ENCODE measurements at places on chromosomes 2 and 18.

- no peaks in the 10 kb centered on the region for H3K36me3 ChIP-seq
- peaks cover 26% of the 10 kb centered on the region for H3K27me3 ChIP-seq
- H3K27ac ChIP-seq, result no peak overlapping the region
- H3K4me3 ChIP-seq, result no peak overlapping the region
Observed at GRCh38 chr2:3712424-3712823, 9.0 kb downstream of the DCDC2C start.

GRCh38 chr18:5466256-5466655 lies 77.5 kb downstream of the EPB41L3 start:
- no peak for DNase-seq
- H3K4me3 ChIP-seq, result no peak overlapping the region
- H3K27me3 ChIP-seq, result no peaks in the 10 kb centered on the region
- no peaks in the 10 kb centered on the region for H3K4me1 ChIP-seq
- H3K27ac ChIP-seq, result no peak overlapping the region

DNA sequence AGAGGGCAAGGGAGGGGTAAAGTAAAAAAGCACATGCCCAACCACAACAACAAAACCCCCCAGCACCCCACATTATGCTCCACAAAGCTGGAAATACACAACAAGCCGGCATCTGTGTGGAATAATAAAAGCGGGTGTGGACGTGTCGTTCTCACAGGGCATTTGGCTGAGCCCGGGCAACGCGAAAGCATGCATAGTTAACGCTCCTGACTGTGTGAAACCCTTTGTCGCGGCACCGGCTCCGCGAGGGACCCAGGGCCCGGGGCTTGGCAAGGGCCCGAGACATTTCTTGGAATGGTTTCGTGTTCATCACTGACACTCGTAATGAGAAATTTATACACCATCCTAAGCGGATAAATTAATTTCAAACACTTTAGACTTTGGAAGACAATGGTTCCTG lies 165.6 kb downstream of the INHBB start:
- H3K36me3 ChIP-seq, result no peaks in the 10 kb centered on the region
- no peak overlapping the region for H3K27ac ChIP-seq
- H3K4me1 ChIP-seq, result peaks cover 9% of the 10 kb centered on the region
- H3K4me3 ChIP-seq, result no peak overlapping the region
- no peaks in the 10 kb centered on the region for H3K27me3 ChIP-seq

GRCh38 chr2:42102024-42102590 lies 54.3 kb downstream of the PKDCC start:
- no peaks in the 10 kb centered on the region for H3K4me1 ChIP-seq
- H3K4me3 ChIP-seq, result no peak overlapping the region

GRCh38 chr2:36511858-36512603 lies 85.9 kb downstream of the FEZ2 start:
- peaks cover 97% of the 10 kb centered on the region for H3K36me3 ChIP-seq
- no peak overlapping the region for H3K27ac ChIP-seq
- no peak overlapping the region for H3K4me3 ChIP-seq
- peaks cover 8% of the 10 kb centered on the region for H3K4me1 ChIP-seq

GRCh38 chr2:9145752-9146430 lies 60.7 kb upstream of the ASAP2 start:
- no peak for DNase-seq
- H3K27ac ChIP-seq, result no peak overlapping the region
- H3K27me3 ChIP-seq, result no peaks in the 10 kb centered on the region
- peaks cover 9% of the 10 kb centered on the region for H3K4me1 ChIP-seq
- H3K4me3 ChIP-seq, result no peak overlapping the region
- H3K36me3 ChIP-seq, result no peaks in the 10 kb centered on the region

DNA sequence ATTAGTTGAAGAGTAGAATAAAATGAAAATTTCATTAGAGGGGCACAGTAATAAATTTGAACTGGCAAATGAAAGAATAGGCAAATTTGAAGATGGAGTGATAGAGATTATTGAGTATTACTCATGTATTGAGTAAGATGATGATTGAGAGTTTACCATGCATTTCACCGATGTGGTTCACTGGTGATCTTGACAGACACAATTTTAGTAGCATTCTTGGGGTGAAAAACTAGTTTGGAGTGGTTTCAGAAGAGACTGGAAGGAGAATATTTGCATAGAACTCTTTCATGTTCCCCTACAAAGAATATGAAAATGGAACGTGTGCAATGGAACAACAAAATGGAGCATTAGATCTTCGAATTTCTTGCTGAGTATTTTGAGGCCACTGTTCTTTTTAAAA lies 121.4 kb downstream of the ASXL3 start:
- H3K36me3 ChIP-seq, result no peaks in the 10 kb centered on the region
- H3K4me1 ChIP-seq, result no peaks in the 10 kb centered on the region
- no peak overlapping the region for H3K27ac ChIP-seq
- H3K27me3 ChIP-seq, result no peaks in the 10 kb centered on the region

- H3K4me3 ChIP-seq, result peak overlapping the region; percentile 68
- H3K4me1 ChIP-seq, result peaks cover 20% of the 10 kb centered on the region
- no peak for DNase-seq
Observed at GRCh38 chr2:26344581-26345282, 1.2 kb upstream of the SELENOI start.

DNA sequence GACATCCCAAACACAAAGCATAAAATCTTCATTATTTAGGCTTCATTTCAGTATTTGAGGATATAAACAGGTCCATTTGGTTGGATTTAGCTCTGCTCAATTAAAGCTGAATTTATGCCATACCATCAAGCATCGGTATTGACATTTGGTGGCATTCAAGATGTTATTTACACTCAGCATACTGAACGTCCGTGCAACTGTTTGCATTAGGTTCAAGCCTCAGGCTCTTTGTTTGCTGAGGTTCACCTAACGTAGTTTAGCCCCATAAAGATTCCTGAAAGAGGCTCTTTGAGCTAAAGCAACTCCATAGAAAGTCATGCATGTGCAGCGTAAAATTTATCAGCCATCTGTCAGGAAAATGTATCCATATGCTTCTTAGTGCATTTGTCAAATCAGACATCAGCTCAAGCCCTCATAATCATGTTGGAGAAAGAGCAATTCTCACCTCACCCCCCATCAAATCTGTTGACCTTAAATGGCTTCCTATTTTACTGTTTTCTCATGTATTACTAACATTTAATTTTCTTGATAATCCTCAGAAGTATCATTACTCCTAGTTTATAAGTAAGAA lies 366.9 kb downstream of the EPHA4 start:
- H3K4me3 ChIP-seq, result no peak overlapping the region
- H3K36me3 ChIP-seq, result no peaks in the 10 kb centered on the region
- H3K27ac ChIP-seq, result no peak overlapping the region
- H3K27me3 ChIP-seq, result no peaks in the 10 kb centered on the region

GRCh38 chr2:231093933-231094332 lies 30.9 kb downstream of the HTR2B start:
- H3K4me3 ChIP-seq, result no peak overlapping the region
- H3K36me3 ChIP-seq, result peaks cover 58% of the 10 kb centered on the region
- no peaks in the 10 kb centered on the region for H3K4me1 ChIP-seq
- H3K27ac ChIP-seq, result no peak overlapping the region

- H3K36me3 ChIP-seq, result no peaks in the 10 kb centered on the region
- H3K4me3 ChIP-seq, result no peak overlapping the region
- DNase-seq, result no peak
- H3K27ac ChIP-seq, result no peak overlapping the region
- H3K27me3 ChIP-seq, result no peaks in the 10 kb centered on the region
Observed at GRCh38 chr18:55116863-55117262, 157.6 kb upstream of the CCDC68 start.

DNA sequence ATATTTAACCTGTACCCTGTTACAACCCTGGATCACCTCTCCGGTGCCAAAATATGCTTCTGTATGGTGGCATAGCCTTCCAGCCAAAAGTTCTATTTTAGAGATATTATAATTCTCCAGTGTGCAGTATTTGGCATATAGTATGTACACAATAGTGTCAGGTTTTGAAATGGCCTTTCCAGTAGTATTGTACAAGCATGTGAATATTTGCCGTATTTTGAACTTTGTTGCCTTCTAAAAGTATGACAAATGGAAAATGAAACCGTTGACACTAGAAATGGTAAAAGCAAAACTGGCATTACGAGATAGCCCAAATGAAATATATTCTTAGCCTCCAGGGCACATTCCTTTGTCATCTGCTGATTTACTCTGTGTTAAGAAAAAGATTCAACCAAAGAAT lies 431.2 kb downstream of the LRP1B start:
- peaks cover under 1% of the 10 kb centered on the region for H3K27me3 ChIP-seq
- DNase-seq, result no peak
- H3K36me3 ChIP-seq, result no peaks in the 10 kb centered on the region
- no peak overlapping the region for H3K27ac ChIP-seq
- no peak overlapping the region for H3K4me3 ChIP-seq

- no peak for DNase-seq
- H3K27me3 ChIP-seq, result peaks cover 10% of the 10 kb centered on the region
- H3K27ac ChIP-seq, result no peak overlapping the region
Observed at GRCh38 chr2:111944531-111945210, 46.3 kb downstream of the MERTK start.

- no peak for DNase-seq
- no peak overlapping the region for H3K4me3 ChIP-seq
- peaks cover 23% of the 10 kb centered on the region for H3K4me1 ChIP-seq
- no peak overlapping the region for H3K27ac ChIP-seq
- no peaks in the 10 kb centered on the region for H3K36me3 ChIP-seq
Observed at GRCh38 chr2:29106980-29107388, 8.2 kb upstream of the CLIP4 start.

GRCh38 chr2:67311536-67311935 lies 85.6 kb upstream of the ETAA1 start:
- H3K27ac ChIP-seq, result peak overlapping the region; percentile 48
- H3K4me3 ChIP-seq, result no peak overlapping the region
- DNase-seq, result no peak
- peaks cover 16% of the 10 kb centered on the region for H3K4me1 ChIP-seq
- peaks cover 2% of the 10 kb centered on the region for H3K27me3 ChIP-seq
- H3K36me3 ChIP-seq, result no peaks in the 10 kb centered on the region

DNA sequence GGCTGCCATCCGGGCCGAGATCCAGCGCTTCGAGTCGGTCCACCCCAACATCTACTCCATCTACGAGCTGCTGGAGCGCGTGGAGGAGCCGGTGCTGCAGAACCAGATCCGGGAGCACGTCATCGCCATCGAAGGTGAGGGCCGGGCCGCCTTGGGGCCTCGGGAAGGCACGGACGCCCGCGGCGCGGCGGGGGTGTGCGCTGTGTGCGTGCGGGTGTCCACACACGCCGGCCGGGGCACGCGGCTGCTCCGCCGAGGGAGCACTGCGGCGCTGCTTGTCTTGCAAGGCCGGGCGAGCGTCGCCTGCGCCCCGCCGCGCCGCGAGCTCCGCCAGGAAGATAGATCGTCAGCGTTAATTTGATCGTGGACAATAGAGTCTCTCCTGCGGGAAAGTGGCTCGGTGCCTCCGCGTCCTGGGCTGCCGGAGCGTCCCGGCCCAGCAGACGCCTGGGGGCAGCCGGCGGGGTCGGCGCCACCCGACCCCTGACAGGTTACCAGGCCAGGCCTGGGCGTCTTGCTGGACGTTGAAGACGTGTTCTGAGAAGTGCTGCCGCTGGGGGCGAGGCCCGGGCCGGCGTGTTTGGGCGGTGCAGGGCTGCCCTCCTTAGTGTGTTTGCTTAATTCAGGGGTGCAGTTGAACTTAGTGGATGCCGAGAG lies 1.0 kb downstream of the AGAP1 start:
- H3K36me3 ChIP-seq, result no peaks in the 10 kb centered on the region
- H3K4me3 ChIP-seq, result peak overlapping the region; percentile 99
- no peaks in the 10 kb centered on the region for H3K27me3 ChIP-seq
- no peak for DNase-seq

- no peaks in the 10 kb centered on the region for H3K36me3 ChIP-seq
- no peak for DNase-seq
- peaks cover 11% of the 10 kb centered on the region for H3K4me1 ChIP-seq
- no peak overlapping the region for H3K27ac ChIP-seq
Observed at GRCh38 chr2:20371323-20372025, 20.8 kb upstream of the PUM2 start.

GRCh38 chr18:55587418-55588110 lies 428 bp downstream of the TCF4 start:
- H3K27me3 ChIP-seq, result no peaks in the 10 kb centered on the region
- H3K4me3 ChIP-seq, result peak overlapping the region; percentile 44
- H3K27ac ChIP-seq, result peak overlapping the region; percentile 61
- no peaks in the 10 kb centered on the region for H3K36me3 ChIP-seq
- DNase-seq, result no peak
- H3K4me1 ChIP-seq, result peaks cover 3% of the 10 kb centered on the region

- H3K27ac ChIP-seq, result no peak overlapping the region
- H3K36me3 ChIP-seq, result no peaks in the 10 kb centered on the region
- DNase-seq, result no peak
- no peak overlapping the region for H3K4me3 ChIP-seq
- no peaks in the 10 kb centered on the region for H3K4me1 ChIP-seq
- no peaks in the 10 kb centered on the region for H3K27me3 ChIP-seq
Observed at GRCh38 chr18:14999085-14999975, 251.4 kb downstream of the ANKRD30B start.

- no peaks in the 10 kb centered on the region for H3K36me3 ChIP-seq
- peak overlapping the region; percentile 63 for H3K4me3 ChIP-seq
- H3K27ac ChIP-seq, result peak overlapping the region; percentile 75
- H3K4me1 ChIP-seq, result no peaks in the 10 kb centered on the region
- H3K27me3 ChIP-seq, result no peaks in the 10 kb centered on the region
Observed at GRCh38 chr2:219598308-219599078, 836 bp downstream of the STK11IP start.

DNA sequence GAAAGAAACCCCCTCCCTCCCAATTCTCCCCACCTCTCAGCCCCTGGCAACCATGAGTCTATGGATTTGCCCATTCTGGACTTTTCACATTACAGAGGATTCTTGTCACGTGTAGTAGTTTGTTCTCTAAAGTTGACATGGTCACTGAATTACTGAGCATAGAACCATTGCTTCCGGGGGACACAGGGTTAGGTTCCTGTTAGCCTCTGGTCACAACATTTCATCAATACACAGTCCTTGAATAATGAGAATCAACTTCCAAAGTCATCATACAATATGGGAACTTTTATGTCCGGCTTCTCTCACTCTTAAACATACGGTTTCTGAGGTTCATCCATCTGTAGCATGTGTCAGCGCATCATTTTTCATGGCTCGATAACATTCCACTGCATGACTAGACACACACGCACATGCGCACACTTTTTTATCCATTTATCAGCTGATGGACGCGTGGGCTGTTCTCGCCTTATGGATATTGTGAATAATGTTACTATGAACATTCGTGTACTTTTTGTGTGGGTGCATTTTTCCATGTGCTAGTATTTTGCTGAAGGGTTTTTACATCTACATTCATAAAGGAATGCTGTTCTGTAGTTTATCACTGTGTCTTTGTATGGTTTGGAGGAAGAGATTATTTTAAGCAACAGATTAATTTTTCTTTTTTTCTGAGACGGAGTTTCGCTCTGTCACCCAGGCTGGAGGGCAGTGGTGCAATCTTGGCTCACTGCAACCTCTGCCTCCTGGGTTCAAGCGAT lies 48.1 kb downstream of the PARD6G start:
- no peak overlapping the region for H3K27ac ChIP-seq
- H3K4me3 ChIP-seq, result no peak overlapping the region
- no peaks in the 10 kb centered on the region for H3K27me3 ChIP-seq
- no peaks in the 10 kb centered on the region for H3K4me1 ChIP-seq
- DNase-seq, result no peak

GRCh38 chr2:188869550-188869949 lies 104.6 kb upstream of the COL3A1 start:
- H3K4me3 ChIP-seq, result no peak overlapping the region
- H3K27me3 ChIP-seq, result no peaks in the 10 kb centered on the region
- H3K36me3 ChIP-seq, result no peaks in the 10 kb centered on the region
- H3K4me1 ChIP-seq, result no peaks in the 10 kb centered on the region
- H3K27ac ChIP-seq, result no peak overlapping the region

- H3K4me1 ChIP-seq, result peaks cover 6% of the 10 kb centered on the region
- H3K27ac ChIP-seq, result no peak overlapping the region
Observed at GRCh38 chr2:111898703-111899514, 502 bp downstream of the MERTK start.

Data from RWPE2 (cell line).